ENCODE measurements at places on chromosomes 6 and 20.

DNA sequence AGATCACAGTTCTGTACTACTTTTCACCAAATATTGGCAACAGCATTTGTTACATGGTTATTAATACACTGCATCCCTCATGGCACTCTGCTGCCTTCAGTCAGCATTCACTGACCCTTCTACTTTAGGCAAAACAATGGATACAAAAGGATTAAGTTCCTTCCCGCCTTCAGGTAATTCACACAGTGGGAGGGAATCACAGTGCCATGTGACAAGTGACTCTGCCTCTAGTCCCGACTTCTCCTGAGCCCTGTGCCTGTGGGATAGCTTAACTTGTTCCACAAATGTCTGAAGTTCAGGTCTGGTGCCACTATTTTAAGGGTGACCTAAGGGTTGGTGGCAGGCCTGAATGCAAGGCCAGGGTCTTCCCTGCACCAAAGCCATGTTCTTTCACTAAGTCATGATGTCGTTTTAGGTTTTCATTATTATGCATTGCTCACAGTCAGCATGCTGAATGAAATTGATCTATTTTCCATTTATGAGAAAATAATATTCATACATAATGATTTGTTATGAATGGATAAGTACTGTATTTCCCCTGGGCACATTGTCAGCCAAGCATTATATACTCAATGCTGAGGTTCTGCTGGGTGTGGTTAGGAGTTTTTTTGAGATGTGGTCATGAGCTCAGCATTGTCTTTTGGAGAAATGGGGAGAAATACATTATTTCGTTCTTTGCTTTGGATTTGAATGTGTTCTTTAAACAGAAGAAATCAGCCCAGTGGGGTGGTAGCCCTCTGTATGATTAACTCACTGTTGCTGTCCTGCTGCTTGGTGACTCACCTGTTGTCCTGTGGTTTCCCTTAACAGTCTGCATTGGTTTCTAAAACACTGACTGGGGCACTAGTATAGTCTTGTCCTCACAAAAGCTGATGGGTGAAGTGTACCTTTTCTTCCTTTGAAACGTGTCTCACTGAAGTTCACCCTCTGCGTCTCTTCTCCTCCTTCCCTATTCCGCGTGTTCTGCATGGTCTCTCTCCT lies 66.4 kb downstream of the AFDN start:
- peak; percentile 43 for DNase-seq

- DNase-seq, result no peak
Observed at GRCh38 chr6:9346923-9347322, 911.6 kb upstream of the SLC35B3 start.

DNA sequence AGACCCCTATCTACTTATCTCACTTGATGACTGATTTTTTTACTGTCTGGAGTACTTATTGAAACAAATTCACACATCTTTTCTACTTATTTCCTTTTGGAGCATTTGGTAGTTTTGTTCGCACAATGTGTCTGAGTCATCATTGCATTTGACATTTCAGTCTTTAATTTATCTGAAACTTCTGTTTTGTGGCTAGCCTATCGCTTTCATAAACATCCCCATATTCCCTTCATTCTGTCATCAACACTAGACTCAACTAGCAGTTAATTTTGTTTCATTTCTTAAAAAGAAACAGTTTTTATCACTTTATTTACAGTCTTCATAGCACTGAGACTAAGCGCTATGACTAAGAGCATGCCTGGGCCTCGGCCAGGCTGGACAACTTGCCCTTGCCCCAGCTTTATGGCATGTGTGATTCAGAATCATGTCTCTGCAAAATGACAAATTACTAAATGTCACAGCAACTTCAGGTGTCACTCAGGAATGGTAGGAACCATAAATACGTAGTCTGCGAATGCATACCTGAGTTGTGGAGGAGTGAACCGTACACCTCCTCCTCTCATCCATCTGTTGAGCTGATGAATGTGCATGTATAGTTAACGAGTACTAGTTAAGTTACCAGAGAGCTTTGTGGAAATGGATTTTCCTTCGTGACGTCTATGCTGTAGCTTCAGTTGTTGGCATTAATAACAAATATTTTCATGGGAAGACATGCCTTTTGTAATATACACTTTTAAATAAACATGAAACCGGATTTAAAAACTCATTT lies 16.2 kb downstream of the L3MBTL3 start:
- DNase-seq, result peak; percentile 81

DNA sequence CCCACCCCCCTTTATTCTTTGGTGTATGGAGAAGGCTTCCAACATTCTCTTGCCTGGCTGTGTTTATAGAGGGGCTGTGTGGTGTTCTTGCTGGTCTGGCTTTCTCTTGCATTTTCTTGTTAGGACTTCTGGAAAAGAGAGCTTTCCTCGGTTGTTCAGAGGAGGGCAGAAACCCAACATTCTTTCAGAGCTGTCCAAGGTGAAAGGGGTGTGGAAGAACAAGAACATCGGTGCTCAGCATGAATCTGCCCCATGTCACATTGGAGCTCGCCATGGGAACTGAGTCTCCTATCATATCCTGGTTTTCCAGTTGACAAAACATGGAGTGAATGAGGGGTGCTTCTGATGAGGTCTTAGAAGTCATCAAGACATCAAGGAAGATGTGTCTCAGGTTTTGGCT lies 281.8 kb downstream of the RNF144B start:
- DNase-seq, result no peak

- peak; percentile 23 for DNase-seq
Observed at GRCh38 chr6:138278326-138278725, 60.0 kb upstream of the PBOV1 start.

All from fibroblast of skin of right biceps (primary cell).